CD4-positive, alpha-beta T cell treated with Interleukin-6 at 100 ng/mL for 8 hours (primary cell): ENCODE measurements at places on chromosomes 3 and 15.
A peak's percentile ranks its signal among the peaks of the same experiment; 100 is the strongest.

DNA sequence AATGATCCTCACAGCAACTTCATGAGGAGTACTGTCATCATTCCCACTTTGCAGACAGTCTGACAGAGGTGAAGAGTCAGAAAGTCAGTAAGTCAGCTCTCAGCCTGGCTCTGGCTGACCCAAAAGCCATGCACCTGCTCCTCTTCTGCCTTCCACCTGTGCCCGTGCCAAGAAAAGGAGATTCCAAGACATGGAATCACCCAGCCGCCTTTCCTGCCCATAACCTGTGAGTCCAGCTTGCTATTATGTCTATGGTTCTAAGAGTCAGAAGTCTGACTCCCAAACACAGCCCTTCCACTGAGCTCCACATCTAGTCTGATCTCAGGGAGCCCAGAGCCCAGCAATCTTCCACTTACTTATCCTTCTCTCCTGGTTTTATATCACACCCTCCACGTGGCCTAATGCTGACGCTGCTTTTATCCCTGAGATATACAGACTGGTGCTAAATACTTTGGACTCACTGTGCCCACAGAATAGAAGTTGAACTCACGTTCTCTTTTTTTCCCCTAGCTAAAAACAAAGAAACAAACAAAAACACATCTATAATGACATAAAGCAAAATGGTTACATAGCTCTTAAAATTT, 66.0 kb downstream of the PLD1 start:
- DNase-seq = no peak

DNA sequence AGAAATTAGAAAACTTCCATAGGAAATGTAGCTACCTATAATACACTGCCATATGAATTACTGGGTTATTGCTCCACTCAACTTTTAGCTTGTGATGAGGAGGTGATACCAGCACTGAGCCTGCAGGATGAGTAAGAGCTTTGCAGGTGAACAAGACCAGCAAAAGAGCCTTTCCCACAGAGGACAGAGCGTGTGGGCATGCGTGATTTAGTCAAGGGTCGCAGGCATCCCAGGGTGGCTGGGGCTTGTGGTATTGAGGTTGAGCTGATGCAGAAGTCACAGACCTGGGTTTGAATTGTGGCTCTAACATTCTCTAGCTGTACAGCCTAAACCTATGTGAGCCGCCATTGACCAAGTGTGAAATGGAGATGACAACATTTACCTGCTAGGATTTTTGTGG, 5.6 kb downstream of the NRROS start:
- peak; percentile 18 for DNase-seq

DNA sequence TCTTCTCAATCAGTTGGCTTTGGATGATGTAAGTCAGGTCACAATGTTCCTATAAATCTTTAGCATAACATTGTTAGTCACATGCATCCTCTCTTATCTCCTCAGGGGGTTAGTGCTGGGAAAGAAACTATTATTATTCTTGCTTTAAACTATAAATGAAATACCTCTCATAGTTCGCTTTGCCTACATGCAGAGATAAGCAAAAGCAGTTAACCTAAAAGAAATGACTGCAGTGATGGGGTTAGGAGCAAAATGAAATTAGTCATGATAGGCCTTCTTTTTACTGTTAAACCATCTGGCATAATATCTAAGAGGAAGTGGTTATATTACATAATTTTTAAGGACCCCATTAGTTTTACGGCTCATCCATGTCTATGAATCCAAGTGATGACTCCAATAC, 91.7 kb upstream of the IGSF10 start:
- no peak for DNase-seq

- DNase-seq = peak; percentile 26
Observed at GRCh38 chr3:119937229-119937628, 155.3 kb downstream of the NR1I2 start.

- no peak for DNase-seq
Observed at GRCh38 chr3:55352668-55353067, 134.4 kb downstream of the WNT5A start.

- no peak for DNase-seq
Observed at GRCh38 chr3:126342991-126343648, 14.1 kb downstream of the KLF15 start.
